Left renal pelvis (tissue), 4 donors: ENCODE measurements at places on chromosomes 13 and 19. TPM values are rescaled to one million over a fixed set of nuclear protein-coding genes. Genes with fewer than 3 reads are reported as not detected.

GRCh38 chr13:111319998-111320911 lies at the start of gene TEX29:
Gene TEX29, plus strand, starts transcription at chr13:111320642. Its CDS starts 249 bp downstream, at chr13:111320891.
- DNase-seq: no peak

- DNase-seq: no peak
Observed at GRCh38 chr13:100573121-100573520, 15.5 kb downstream of the GGACT start.

- DNase-seq: no peak
Observed at GRCh38 chr19:12769689-12770088, 5.7 kb downstream of the HOOK2 start.

- DNase-seq: no peak
Observed at GRCh38 chr13:48750588-48751383, 97.1 kb downstream of the CYSLTR2 start.

The TMIGD2 gene
- polyA plus RNA-seq: 0.43 TPM

The RASGRP4 gene
- 1.2 TPM for polyA plus RNA-seq

The ONECUT3 gene
- not detected for polyA plus RNA-seq

The SPC24 gene
- polyA plus RNA-seq: 19.4 TPM
